Left colon (tissue), 2 donors: ENCODE measurements at places on chromosomes 13 and 19. TPM values are rescaled to one million over a fixed set of nuclear protein-coding genes. Genes with fewer than 3 reads are reported as not detected.

DNA sequence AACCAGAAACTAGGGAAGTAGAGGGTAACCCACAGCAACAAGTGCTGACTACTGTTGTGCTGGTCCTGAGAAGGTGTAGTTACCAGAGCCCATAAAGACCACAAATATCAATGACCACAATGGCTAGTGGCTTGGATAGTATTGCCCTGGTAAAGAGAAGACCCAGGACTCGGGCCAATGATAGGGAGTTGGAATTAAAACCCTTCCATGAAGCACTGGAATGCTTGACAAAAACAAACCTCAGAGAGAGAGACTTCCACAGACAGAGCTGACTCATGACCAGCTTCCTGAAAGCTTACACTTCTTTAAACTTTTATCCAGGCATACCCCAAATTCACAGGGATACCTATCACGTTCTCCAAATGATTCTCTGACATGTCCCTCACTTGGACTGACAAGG lies 60.5 kb downstream of the WDR87 start:
- no peak for DNase-seq

GRCh38 chr19:36014012-36014924 lies at the start of gene ALKBH6:
Gene ALKBH6 (minus strand): TSS chr19:36014213. CDS start chr19:36013397, 816 bp downstream.
- DNase-seq: peak; percentile 100

GRCh38 chr13:35785576-35786303 lies 309.3 kb upstream of the MAB21L1 start:
- DNase-seq: no peak

GRCh38 chr19:41863209-41863931 lies 3.3 kb downstream of the RPS19 start:
- DNase-seq: no peak

DNA sequence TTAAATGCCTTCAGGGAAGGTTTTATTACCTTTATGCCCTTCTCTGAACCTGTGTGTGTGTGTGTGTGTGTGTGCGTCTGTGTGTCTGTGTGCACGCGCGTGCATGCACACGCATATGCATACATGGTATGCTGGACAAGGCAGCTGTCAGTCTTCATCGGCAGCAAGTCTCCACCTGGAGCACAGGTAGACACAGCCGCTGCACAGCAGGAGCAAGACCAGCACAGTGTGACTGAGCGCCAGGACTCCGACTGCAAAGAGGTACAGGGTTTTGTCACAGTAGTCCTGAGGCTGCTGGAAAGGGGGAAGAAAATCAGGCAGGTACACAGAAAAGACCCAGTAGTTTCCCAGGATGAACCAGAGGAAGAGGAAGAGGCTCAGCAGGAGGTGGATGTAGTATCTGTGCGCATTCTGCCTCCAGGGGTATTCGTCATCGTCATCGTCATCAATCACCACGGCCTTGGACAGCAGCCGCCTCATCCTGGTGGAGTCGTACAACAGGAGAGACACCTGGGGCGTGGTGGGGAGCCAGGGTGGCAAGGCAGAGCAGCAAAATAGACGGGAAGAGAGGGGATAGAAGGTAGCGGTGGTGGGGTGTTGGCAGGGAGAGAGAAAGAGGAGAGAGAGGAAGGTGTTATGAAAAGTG lies 12.8 kb upstream of the DHRS12 start:
- DNase-seq: no peak

DNA sequence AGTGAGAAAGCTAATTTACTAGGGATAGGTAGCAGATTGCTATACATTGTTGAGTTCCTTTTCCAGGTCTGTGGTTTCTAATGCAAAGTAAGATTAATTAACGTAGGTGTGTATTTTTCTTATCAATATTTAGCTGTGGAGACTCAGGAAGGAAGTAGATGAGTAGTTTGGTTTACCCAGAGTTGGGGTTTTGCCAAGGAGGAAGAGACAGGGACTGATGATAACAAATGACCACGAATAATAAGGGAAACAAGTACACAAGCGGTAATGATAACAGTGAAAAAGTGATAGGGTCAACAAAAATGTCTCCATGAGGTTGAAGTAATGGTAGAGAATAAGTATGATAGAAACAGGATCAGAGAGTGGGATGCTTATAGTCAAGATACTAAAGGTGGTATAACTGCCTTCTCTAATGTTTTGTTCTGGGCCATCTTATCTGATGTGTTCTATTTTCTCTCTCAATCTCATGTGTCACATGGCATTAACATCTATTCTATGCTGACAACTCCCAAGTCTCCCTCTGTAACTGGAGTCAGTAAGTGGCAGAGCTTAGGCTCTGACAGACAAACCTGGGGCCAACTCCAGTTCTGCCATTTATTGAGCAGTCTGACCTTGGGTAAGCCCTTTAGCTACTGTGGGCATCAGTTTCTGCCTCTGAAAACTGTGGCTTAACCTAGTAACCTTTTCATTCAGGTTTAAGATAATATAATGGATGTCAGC lies 8.8 kb downstream of the OBI1 start:
- DNase-seq: no peak

DNA sequence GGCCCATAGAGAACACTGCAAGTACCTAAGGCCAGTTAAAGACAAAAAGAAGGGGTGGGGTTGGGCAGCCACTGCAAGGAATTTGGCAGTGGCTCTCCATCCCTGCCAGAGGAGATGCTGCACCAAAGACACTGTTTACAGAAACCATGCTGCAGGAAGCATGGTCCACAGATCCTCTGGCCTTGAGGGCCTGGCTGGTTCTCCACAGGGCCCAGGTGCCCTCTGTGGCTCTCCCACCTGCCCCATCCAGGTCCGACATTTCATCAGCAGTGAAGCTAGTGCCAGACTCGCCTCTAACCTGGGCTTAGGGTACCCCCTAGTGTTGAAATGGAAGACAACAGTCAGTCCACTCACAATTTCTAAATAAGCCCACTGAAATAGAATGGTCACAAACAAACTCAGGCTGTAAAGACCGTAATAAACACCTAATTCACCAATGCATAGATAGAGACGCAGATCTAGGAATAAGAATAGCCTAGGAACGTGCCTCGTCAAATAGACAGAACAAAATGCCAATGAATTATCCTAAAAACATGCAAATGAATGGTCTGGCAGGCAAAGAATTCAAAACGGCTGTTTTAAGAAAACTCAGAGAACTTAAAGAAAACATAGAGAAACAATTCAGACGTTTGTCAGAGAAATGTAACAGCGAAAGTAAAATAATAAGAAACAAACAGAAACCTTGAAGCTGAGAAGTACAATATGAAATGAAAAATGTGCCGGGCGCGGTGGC lies 23.3 kb downstream of the LYPD4 start:
- no peak for DNase-seq

- DNase-seq: no peak
Measured at GRCh38 chr13:49435992-49436391, 7.9 kb downstream of the CAB39L start.

GRCh38 chr13:76316998-76317527 lies 569.1 kb downstream of the KCTD12 start:
- DNase-seq: no peak

DNA sequence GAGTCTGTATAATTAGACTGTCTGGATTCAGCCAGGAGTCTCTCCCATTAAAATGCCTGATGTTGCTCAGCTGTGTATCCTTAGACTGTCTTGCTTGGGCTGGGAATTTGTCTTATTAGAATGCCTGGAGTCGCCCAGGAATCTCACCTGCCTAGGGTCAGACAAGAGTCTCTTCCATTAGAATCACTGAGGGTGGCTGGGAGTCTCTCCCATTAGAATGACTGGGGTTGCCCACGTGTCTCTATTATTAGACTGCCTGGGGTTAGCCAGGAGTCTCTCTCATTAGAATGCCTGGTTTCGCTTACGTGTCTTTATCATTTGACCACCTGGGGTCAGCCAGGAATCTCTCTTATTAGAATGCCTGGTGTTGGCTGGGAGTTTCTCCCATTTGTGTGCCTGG lies 1450.0 kb downstream of the UQCRFS1 start:
- DNase-seq: no peak

GRCh38 chr13:112940236-112940635 lies 28.8 kb upstream of the MCF2L start:
- DNase-seq: no peak

DNA sequence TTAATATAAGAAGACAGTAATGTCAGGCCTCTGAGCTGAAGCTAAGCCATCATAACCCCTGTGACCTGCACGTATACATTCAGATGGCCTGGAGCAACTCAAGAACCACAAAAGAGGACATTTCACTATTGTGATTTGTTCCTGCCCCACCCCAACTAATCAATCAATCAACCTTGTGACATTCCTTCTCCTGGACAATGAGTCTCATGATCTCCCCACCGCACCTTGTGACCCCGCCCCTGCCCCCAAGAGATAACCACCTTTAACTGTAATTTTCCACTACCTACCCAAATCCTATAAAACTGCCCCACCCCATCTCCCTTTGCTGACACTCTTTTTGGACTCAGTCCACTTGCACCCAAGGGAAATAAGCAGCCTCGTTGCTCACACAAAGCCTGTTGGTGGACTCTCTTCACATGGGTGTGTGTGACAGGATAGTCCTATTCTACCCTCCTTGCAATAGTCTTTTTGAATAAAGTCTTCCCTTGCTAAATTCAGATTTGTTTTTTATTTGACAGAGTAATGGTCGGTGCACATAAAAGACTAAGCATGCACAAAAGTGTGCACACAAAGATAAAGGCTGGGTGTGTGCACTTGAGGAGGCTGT lies 14.0 kb downstream of the CD70 start:
- DNase-seq: peak; percentile 60

Gene SAMD1
- total RNA-seq: 51.5 TPM

Gene LGALS13
- not detected for total RNA-seq

Gene KLK3
- 5.7 TPM for total RNA-seq

Gene SHISA7
- not detected for total RNA-seq
